ENCODE measurements at places on chromosomes 4 and X.

DNA sequence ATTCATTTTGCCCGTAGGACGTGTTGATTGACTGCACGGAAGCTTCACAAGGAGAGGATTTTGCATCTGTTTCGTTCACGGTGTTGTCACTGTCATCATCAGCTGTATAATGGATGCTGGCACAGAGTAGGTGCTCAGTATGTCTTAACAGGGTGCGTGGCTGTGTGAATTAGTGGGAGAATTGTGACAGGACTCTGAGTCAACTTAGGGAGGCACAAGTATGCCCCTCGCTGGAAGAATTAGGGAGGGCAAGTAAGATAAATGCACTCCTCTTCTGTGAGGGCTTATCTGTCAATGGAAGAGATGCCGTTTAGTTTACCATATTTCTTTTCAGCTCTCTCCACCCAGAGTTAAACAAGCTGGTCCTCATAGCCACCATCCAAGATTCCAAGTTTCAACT, 107.2 kb downstream of the TRIML1 start:
- DNase-seq, result no peak

- peak; percentile 93 for DNase-seq
Observed at GRCh38 chr4:77636902-77637301, 31.3 kb downstream of the CXCL13 start.

- peak; percentile 30 for DNase-seq
Observed at GRCh38 chr4:171985129-171985528, 171.9 kb downstream of the GALNTL6 start.

DNA sequence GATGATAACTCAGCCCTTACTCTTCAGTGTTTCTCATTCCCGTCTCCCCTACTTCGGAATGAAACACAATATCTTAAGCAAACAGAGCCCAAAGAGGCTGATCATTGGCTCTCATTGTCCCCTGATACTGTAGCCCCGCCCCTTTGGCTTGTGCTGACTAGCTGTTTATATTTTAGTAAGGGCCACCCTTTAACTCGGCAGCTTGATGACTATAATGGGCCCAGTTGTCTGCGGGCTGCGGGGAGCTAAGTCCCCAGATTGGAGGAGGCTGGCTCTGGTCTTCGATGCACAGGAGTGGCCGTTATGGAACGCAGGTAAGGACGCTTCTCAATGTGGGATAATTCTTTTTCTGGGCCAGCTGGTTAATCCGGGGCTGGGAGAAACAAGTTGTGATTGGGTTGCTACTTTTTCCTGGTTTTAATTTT, at the start of gene TRIM2:
Gene TRIM2, plus strand, starts transcription at position 197 of the 425 bp plus-strand sequence. Its CDS starts 88 bp downstream, at position 285.
- peak; percentile 89 for DNase-seq

DNA sequence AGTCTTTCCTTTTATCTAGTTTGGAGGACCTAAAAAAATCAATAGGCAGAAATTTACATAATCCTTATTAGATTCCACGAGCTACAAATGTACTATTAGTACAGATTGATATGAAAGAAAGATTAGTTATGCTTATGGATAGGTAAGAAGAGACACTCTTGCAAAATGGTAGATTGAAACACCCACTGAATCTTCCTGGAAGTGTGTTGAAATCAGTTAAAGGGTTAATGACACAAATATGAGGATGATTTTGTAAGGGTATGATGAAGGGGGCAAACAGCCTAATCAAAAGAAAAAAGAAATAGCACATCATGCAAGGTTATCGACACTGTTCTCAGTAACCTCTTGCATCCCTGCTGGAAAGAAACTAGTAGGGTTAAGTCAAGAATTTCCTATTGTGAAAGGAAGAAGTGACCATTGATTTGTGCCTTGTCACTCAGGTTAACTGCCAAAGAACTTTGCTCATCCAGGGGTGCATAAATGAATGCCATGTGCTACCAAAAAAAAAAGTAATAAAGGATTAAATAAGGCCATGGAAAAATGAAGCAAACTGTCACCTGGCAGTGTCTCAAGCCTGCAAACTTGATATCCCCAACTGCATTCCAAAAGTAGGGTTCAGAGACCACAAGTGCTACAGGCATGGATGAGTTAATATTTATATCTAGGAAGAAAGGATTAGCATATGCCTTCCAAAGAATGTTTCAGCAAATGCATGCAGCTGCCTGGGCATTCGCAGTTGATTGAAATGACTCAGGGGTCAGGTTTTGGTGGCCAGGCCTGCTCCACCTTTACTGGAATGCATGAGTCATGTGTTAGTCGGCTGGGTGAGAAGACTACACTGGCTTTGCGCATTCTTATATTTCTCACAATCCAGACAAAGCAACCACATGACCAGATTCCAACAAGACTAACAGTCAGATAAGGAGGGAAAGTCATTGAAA, 78.3 kb upstream of the ATXN3L start:
- peak; percentile 98 for DNase-seq

- no peak for DNase-seq
Observed at GRCh38 chr4:136113921-136114320, 1418.4 kb downstream of the PCDH18 start.

All from brain microvascular endothelial cell (primary cell).